NCI-H69 (cell line): ENCODE measurements at places on chromosomes 1 and 21.
A peak's percentile ranks its signal among the peaks of the same experiment; 100 is the strongest.

GRCh38 chr1:228852511-228853088 is 117.3 kb downstream of the RHOU start:
- DNase-seq: no peak

- DNase-seq: no peak
Observed at GRCh38 chr1:3787349-3787715, 9.0 kb downstream of the LRRC47 start.

GRCh38 chr21:29670228-29670627 is 269.6 kb downstream of the GRIK1 start:
- no peak for DNase-seq

- DNase-seq: no peak
Observed at GRCh38 chr1:59601041-59601441, 213.7 kb upstream of the HOOK1 start.

GRCh38 chr1:203597331-203598090 is 29.1 kb upstream of the ATP2B4 start:
- peak; percentile 74 for DNase-seq

- peak; percentile 25 for DNase-seq
Observed at GRCh38 chr1:5648410-5649165, 343.6 kb downstream of the NPHP4 start.

DNA sequence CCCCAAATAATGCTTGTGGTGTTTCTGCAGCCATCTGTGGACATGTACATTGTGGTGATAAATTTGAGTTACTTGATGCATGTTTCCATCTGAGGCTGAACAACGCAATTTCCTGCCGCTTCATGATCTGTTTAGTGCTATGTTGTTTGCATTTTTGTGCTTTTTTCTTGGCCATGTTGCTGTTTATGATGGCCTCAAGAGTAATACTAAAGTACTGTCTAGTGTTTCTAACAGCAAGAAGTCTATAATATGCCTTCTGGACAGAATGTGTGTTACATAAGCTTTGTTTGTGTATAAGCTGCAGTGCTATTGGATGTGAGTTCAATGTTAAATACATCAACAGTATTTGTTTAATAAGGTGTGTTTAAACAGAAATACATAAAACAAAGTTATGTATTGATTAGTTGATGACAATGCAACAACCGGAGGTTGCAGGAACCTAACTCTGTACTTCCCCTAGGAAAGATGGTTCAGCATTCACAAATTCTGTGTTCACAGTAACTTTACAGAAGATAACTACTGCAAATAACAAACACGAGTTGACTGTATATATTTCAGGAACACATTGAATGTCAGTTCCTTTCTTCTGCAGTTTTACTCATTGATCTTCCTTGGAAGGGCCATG is 114.8 kb upstream of the USP24 start:
- no peak for DNase-seq

DNA sequence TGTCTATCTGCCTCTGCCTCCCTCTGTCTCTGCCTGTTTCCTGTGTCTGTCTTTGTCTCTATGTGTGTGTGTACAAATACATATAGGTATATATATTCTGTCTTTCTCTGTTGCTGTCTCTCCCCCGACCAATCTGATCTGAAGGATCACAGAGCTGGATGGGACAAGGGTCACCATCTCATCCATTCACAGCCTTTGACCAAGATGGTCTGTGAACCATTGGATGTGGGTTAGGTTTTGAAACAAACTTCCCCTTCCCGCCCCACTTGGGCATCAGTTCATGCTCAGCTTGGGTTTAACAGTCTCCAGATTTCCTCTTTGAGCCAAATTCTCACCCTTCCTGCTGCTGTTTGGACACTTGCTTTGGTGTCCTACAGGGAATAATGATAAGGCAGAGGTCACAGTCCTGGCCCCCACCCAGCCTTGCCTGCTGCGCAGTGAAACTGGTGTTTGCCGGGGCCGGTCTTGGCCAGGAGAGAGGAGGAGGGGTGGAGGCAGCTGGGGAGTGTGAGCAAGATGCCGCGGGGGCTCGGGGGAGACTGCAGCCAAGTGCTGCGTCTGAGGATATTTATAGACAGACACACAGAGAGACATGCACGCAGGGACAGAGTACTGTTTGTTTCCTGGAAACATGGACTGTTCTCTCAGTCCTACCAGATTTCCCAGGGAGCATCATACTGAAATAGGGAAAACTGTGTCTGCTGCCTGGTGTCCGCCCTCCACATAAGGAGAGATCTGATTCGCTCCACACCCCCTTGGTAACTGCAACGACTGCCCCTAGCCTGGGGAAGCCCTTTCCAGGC is 27.0 kb upstream of the BTG2 start:
- peak; percentile 89 for DNase-seq
